ENCODE measurements at places on chromosomes 6 and 20. TPM values are rescaled to one million over a fixed set of nuclear protein-coding genes. Genes with fewer than 3 reads are reported as not detected.

DNA sequence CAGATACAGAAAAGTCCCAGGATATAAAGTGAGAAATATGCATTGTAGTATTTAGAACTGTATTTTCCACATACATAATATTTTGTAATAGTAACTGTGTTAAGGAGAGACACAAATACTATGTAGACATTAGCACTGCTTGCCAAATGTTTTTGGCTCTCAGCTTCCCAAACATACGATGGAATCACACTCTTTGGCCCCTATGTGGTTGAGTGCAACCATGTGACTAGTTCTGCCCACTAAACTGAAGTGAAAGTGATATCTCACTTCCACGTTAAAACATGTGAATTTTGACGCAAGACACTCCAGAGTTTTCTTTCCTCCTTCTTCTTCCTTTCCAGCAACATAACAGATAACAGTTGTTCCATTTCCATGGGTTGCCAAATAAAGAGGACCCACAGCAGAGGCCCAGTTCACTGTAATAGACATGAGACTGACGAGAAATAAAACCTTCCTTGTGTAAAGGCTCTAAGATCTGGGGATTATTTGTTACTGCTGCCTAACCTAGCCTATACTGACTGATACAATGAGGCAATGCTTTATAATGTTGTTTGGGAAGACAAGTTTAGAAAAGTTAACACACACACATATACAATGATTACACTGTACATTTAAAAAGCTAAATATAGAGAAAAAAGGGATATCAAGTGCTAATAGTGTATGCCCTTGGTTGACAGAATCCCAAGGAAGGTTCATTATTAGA, 97.2 kb downstream of the PTPRT start:
- no peak for DNase-seq

DNA sequence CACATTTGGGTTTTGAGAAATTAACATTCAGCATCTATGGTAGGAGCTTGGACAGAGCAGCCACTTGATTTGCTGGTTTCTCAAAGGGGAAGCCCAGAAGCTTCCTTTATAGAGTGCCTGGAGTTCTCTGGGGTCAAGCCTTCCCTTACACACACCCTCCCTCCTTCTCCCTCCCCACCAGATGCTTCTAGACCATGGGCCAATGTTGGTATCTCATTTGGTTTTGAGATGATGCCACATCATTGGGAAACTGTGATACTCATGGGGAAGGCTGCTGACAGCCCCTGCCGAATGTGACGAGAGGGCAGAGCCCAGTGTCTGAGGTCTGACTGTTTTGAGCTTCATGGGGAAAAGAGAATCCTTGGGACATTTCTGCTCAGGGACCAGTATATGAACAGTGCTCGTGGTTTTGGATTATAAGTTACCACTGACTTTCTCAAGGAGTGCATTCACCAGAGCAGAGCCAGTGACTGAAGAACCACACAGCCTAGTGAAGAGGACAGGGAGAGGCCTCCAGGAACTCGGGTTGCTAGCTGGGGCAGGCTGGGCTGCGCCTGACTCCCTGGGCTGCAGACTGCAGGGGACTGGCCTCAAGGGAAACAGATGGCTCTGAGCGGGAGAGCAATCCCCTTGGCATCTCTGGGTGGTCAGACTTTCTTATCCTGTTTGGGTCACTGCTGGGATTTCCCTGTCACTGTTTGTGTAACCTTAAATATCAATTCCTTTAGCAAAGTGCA, 46.4 kb upstream of the CST5 start:
- no peak for DNase-seq

The ABT1 gene
- total RNA-seq, result 20.6 TPM

DNA sequence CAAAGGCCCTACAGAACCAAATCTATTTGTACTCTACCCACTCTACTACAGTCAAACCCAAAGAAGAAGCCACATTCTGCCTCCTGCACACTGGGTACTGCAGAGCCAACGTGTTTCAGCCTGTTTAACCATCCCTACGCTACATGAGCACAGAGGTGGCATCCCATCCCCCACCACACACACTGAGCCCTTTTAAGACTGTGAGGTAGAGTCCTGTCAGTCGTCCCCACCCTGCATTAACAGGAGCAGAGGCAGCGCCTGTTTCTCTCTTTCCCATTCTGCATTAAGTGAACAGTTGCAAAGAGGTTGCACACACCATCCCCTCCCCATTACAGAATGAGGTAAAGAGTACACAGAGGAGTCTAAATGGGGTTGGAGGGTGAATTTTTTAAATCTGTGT, 5.2 kb upstream of the RSPH4A start:
- DNase-seq, result no peak

- DNase-seq, result no peak
These were observed 151.6 kb downstream of the SOBP start for GRCh38 chr6:107641500-107641941.

The TCF19 gene
- total RNA-seq, result 65.0 TPM

DNA sequence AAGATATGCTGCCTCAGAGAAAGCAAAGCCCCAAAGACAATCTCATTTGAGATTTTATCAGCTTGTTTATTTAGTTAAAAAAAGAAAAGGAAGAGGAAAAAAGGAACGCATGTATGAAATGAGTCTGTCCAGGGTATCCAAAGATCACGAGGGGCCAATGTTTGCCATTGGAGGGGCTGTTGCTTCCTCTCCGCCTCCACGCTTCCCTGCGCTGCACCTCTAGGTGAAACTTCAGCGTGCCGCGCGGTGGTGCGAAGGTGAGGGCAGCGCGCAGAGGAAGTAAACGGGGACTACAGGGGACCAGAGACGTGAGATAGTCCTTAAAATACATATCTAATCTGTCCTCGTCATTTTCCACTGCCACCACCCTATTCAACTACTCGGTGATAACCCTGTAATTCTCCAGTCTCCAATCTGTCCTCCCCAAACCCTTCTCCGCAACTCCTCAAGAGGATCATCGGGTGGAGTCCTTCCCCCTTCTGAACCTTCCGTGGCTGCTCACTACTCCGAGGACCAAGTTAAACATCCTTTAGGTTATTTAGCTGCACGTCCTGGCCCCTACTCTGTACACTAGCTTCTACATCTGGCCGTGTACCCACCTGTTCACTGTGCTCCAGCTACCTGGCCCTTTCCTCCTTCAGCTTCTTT, 1.1 kb upstream of the DCBLD1 start:
- DNase-seq, result no peak

DNA sequence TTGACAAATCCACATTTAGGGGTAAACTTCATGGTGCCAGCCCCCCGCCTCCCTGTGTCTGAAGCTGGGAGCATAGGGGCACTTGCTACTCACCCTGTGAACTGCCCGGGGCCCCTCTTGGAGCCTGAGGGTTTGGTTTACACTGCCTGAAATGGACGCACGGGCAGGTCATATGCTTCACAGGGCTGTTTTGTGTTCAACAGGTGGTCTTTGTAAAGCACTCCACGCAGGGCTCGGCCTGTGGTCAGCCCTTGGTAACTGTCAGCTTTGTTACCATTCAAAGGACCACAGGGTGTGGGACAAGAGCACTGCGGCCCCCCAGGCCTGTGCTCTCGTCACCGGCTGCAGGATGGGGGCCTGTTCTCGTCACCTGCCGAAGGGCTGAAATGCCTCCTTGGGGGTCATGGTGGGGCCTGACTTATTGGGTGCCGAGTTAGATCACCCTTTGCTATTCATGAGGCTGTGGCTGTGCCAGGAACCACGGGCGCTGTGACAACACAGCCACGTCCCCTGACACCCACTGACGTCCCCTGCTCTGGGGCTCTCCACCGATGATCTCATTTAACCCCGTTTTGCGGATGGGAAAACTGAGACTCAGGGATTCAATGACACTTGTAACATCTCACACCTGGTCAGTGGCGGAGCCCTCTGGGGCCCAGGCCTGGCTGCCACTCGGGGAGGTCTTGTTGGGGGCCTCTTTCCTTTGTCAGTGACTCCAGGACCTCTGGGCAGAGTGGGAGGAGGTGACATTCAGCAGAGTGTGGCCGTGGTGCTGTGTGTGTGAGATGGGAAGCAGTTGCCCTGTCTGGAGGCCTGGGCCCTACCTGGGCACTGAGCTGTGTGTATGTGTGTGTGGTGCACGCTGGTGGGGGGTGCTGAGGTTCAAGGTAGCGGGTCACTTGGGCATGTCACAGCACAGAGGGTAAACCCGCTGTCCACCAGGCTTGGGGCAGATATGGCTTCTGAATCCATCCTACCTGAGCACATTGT, 24.9 kb downstream of the ZBP1 start:
- DNase-seq, result no peak

DNA sequence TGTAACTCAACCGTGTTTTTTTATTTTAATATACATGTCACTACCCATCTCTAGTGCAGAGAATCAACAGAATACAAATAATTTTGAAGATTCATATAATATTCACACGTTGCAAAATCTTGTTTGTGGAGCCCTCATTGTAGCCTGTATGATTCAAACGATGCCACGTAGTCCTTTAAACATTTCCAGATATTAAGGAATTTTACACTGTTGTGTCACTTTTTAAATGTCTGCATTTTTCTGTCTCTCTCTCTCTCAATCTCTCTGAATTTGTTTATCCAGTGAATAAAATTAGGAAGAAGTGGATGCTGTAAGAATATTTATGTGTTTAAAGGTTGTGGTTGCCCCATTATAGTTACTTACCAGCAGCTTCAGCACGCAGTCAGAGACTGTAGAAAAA, 262.0 kb downstream of the PAX1 start:
- no peak for DNase-seq

The OGFR gene
- 69.7 TPM for total RNA-seq

- DNase-seq, result no peak
These were observed 297.2 kb upstream of the NRSN1 start for GRCh38 chr6:23828861-23829260.

Data from LHCN-M2 (cell line).